ENCODE measurements at places on chromosomes 6 and 20.

DNA sequence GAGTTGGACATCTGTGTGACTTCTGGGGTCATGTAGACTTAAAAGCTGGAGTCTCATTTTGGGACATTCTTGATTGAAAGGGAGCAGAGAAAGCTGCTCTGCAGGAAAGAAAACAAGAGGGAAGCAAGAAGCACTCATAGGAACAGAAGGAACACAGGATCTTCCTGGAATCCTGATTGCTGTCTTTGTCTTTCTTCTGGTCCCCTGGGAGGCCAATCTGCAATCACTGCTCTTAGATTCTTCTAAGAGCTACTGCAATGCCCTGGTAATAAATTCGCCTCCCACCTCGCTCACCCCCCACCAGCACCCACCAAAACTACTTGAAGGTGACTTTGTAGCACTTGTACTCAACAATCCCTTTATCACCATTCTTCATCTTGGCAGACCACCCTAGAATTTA lies 51.8 kb downstream of the SLC35B3 start:
- no peak for DNase-seq

DNA sequence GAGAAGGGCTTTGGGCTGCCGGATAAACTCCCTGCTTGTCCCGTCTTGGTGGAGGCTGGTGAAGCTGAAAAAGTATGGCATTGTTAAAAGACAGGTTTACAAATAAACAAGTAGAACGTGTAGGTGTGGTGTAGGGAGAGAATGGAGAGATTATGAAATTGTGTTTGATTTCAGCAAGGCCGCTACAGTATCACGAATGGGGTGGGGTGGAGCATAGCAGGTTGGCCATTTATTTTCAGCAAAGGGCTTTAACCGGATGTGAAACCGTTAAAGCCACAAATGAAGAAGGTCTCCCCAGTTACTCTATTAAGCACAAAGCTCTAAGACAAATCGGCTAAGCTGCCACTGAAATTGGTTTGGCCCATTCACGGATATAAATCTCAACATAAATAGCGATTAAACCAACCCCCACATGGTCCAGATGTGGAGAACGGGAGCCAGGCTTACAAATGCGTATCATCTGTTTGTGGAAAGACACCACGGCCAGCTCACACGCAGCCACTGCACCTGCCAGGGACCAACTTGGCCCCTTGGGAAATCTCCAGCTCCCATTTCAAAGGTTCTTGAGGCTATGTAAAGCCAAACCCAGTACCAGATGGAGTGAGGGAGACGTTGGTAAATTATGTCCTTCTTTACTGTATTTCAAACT lies 94.0 kb downstream of the ZMYND8 start:
- DNase-seq: peak; percentile 98

DNA sequence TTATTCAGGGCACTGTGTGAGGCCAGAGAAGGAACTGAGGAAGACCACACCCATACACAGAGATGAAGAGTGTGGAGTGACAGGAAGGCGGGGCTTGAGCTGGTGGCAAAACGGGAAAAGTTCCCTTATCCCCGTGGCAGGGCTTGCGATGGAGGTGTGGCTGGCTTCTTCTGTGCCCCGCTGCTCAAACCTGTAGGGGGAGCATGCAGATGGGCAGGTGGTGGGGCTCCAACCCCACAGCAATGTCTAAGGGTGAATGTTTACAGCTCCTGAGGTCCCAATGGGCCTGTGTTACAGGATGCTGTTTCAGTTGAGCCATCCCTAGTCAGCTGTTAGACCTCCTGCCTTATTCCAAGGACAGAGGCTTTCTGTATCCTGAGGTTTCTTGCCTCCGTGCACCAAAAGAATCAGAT lies 105.9 kb downstream of the LY86 start:
- DNase-seq: peak; percentile 52

DNA sequence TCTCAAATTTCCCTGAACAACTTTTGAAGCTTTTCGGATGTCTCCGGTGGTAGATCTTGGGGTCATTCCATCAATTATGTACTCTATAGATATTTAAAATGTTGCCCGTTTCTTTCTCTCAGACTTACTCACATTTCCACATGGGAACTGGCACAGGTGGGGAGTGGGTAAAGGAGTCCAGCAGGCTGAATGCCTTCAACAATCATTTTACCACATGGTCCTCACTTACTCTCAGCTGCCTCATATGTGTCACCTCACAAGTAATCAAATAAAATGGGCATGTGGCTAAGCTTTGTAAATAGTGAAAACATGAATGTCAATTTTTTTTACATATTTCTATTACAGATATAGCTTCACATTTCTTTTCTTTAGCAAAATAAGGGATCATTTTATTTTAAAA lies 677 bp downstream of the HLA-DQA1 start:
- no peak for DNase-seq

DNA sequence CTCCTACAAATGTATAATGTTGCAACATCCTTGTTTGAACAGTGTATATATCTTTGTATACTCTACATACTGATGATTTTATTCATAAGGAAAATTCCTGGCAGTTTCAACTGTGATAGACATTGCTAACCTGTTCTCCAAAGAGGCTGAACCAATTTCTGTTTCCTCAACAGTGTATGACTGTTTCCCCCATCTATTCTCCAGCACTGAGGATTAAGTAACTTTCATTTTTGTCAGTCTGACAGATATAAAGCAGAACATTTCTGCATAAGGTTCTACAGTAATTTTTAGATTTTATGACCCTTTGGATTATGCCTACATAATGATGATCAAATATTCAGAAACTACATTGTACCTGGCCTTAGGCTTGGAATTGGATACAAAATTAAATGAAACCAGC lies 9.9 kb downstream of the PPP1R16B start:
- DNase-seq: no peak

GRCh38 chr6:91276315-91276714 lies 689.4 kb upstream of the MAP3K7 start:
- no peak for DNase-seq

GRCh38 chr6:84645563-84646266 lies 118.7 kb downstream of the TBX18 start:
- no peak for DNase-seq

- no peak for DNase-seq
Measured at GRCh38 chr20:5887386-5887785, 62.9 kb downstream of the TRMT6 start.

DNA sequence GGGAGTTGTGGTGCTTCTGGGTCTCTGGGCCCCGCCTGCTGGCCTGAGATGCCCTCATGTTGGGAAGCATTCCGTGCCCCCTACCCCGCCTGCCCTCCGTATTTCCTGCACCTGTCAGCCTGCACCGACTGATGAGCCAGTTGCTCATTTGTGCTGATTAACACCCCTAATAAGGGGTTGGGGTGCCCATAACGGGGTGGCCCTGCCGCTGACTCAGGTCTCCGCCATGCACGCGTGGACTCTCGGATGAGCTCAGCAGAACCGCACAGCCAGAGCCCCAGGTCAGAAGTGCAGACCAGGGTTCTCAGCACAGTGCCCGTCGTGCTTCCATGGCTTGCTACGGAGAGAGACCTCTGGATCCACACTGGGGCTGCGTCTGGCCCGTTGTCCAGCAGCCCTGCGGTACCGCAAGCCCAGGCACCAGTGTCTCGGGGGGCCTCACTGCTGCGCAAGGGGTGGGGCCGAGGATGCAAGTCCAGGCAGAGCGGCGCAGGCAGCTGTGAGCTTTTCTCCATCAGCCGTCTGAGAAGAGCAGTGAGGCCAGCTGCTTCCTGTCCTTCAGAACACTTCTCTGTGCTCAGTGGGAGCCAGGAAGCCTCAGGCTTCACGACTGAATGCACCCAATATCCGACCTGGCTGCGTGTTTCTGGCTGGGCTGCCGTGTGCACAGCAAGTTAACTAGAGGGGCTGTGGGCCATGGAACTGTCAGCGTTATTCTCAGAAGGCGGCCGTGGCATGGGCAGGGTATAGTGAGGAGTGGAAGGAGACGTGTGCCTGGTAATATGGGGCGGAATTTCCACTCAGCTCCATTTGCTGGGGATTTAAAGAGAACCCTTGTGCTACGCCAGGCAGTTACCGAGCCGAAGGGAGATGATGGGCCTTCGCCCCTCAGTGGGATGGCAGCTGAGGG lies 18.6 kb downstream of the MTG2 start:
- DNase-seq: peak; percentile 15

DNA sequence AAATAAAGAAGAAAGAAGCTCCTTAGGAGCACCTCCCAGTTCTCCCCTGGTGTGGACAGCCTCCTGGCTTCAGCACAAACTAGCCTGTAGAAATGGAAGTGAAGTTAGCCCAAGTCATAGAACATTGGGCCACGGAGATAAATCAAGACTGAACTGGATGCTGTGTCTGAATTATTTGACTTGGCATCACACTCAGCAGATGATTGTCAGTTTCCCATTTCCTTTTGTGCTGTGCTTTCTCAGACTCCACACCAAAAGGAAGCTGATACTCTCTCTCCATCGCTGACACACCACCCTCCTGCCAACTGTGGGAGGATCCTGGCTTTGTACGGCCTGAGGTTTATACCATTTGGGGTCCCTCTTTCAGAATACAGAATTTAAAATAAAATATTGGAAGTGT lies 209.8 kb downstream of the TFAP2A start:
- DNase-seq: no peak

DNA sequence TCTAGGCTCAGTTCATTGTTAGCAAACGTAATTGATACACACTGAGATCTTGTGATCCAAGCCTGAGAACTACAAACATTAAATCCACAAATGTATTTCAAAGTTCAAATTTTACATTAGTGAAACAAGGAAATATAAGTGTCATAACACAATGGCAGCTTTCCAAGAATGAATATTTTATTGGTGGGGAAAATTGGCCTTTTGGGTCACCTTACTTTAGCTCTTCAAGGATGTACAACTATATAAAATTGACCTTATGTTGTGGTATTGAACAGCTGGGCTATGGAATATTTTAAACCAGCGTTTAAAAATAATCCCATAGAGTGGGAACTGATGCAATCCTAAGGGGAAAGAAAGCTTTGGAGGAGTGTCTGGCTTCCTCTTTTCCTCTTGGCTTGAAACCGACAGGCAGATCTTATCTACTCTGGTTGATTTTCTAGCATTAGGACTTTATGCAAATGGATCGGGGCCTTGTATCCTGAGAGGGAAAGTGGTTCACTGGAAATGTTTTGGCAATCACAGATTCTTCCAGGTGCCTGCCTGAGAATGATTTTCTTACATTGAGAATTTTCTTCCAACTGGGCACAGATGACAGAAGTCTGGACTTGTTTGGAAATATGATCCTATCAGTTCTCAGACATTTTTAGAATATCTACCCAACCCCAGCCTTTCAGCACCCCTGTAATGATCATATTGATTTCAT lies 184.8 kb upstream of the ECI2 start:
- DNase-seq: no peak

GRCh38 chr6:89311853-89312531 lies 3.1 kb downstream of the GABRR2 start:
- DNase-seq: no peak

- no peak for DNase-seq
Measured at GRCh38 chr6:40551966-40552505, 35.1 kb downstream of the LRFN2 start.

- no peak for DNase-seq
Measured at GRCh38 chr6:163764565-163764964, 350.0 kb downstream of the QKI start.

DNA sequence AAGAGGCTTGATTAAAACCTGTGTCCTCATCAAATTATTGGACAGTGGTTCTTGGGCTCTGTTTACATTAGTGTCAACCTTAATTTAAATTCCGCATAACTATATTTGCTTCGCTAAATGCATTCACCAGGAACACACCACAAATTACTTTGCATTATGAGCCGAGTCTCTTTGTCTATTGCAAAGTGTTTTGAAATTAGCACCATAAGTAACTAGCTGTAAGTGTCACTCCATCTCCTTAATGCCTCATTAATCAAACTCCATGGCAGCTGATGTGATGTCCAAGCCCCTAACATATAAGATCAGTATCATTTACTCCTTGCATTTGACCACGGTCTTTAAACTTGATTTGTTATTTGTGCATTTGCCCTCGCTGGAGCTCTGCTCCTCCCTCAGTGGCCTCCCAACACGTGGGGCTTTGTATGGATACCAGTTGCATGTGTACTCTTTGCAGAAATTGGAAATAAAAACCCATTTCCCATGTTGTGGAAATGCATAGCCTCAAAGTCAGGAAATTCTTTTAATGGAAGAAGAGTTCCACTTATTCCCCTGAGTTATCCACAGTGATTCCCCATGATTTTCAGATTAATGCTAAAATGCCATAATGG lies 24.6 kb downstream of the FOXA2 start:
- DNase-seq: no peak

GRCh38 chr6:41156771-41157170 lies 2.6 kb upstream of the TREML1 start:
- no peak for DNase-seq

DNA sequence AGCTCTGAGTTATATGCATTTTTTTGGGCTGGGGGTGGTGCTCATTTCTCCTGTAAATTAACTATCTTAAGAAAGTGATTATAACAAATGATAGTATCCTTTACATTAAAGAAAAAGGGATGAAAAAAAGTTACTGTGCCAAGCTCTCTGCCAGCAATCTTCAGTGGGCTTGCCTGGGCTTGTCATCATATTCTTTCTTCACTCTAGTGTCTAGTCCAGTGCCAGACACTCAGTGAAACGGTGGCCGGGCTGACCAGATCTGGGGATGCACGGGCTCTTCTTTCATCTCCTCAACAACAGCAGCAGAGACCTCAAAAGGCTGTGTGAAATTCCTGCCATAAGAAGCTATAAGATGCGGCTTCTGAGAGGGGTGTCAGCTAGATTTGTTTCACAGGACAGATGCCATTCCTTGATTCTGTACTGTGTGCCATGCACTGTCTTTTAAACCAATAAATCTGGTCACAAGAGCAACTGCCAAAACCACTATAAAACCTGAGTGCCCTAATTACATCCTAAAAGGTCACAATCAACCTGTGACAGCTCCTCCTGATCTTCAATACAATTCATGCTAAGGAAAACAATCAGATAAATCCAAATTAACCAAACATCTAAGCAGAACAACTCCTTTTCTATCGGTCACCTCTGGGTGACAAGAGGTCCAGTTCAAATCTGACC lies 12.1 kb downstream of the EXOC2 start:
- no peak for DNase-seq

DNA sequence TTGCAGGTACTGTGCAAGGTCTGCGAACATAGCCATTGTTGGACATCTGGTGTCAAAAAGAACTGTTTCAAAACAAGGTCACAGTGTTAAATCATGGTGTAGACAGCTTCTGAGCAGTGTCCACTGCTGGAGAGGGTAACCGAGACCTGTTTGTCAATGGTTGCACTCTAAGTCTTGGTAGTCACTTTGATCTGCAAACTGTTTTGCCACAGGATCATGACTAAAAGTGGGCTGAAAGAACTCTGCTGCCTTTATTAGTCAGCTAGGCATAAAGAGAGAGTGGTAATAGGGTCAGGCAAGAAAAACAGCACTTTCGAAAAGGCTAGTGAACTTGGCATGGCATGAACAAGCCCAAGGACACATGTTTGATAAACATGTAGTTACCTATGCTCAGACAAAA lies 552.3 kb upstream of the CITED2 start:
- DNase-seq: no peak

Data from NCI-H2171 (cell line).